ENCODE measurements at places on chromosomes 2 and 18. TPM values are rescaled to one million over a fixed set of nuclear protein-coding genes. Genes with fewer than 3 reads are reported as not detected.

PFN4 gene
- total RNA-seq = 0.64 TPM

UCN gene
- 4.6 TPM for total RNA-seq

DNA sequence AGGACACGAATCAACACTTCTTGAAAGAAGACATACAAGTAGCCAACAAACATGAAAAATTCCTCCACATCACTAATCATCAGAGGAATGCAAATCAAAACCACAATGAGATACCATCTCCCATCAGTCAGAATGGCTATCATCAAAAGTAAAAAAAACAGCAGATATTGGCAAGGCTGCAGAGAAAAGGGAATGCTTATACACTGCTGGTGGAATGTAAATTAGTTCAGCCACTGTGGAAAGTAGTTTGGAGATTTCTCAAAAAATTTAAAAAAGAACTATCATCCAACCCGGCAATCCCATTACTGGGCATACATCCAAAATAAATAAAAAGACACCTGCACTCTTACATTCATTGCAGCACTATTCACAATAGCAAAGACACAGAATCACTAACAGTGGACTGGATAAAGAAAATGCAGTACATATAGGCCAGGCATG lies 78.7 kb downstream of the GRB14 start:
- no peak for DNase-seq

DNA sequence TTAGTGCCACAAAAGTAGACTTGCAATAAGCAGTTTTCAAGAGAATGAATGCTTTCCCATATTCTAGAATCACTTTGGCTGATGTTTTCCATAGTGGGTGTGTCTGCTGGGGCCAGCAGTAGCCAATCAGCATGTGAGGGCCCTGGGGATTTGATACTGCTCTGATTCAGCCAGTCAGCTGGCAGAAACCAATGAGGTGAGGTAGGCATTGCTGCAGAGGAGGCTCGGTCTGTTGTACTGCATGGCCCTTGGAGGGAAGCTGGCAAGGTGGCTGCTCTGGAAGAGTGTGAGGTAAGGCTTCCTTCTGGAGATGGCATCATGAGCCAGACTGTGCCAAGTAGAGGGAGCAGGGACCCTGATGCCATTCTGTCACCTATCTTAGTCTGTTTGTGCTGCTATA lies 22.7 kb downstream of the TMEM87B start:
- no peak for DNase-seq

DNA sequence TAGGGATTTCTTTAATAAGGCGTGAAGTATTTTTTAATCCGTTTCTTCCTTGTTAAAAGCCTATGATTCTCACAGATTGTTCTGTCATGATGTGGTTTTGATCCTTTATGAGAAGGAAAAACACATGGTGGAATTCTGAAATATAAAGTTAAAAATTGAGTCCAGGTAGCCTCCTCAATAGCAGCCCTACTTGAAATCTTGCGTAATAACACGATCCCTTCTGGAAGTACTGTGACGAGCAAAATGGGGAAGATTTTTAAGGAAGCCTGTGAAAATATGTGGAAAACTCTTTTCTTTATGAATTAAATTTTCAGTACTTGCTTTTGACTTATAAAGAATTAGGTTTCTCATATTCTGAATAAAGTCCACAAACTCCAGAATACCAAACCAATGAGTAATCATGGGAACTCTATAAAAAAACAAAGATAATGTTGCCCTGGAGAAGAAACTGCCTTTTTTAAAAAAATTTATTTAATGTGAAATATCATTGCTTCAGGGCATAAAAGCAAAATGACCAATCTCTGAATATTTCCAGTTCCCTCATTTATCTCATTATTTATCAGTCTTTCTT lies 476.4 kb upstream of the ZEB2 start:
- no peak for DNase-seq

All from Calu3 (cell line).